ENCODE measurements at places on chromosomes 16 and 17. TPM values are rescaled to one million over a fixed set of nuclear protein-coding genes. Genes with fewer than 3 reads are reported as not detected.

GRCh38 chr17:3956327-3956957, 7.8 kb downstream of the ATP2A3 start:
- DNase-seq: no peak

BRIP1 gene
- total RNA-seq: 20.1 TPM

TSR3 gene
- total RNA-seq: 46.0 TPM

DNA sequence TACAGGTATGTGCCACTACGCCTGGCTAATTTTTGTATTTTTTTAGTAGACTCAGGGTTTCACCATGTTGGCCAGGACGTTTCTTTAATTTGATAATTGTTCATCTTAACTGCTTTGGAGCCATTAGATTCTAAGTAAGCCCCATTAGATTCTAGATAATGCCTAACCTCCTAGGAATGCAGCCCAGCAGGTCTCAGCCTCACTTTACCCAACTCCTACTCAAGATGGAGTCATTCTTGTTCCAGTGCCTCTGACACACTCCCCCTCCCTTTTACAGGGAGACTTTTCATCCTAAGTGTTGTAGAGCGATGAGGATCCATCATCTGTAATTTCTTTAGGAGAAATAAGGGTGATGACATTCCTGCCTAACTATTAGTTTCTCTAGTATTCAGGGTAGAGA, 23.7 kb upstream of the MILR1 start:
- DNase-seq: no peak

CDYL2 gene
- total RNA-seq: 60.2 TPM

SARM1 gene
- 17.2 TPM for total RNA-seq

DNA sequence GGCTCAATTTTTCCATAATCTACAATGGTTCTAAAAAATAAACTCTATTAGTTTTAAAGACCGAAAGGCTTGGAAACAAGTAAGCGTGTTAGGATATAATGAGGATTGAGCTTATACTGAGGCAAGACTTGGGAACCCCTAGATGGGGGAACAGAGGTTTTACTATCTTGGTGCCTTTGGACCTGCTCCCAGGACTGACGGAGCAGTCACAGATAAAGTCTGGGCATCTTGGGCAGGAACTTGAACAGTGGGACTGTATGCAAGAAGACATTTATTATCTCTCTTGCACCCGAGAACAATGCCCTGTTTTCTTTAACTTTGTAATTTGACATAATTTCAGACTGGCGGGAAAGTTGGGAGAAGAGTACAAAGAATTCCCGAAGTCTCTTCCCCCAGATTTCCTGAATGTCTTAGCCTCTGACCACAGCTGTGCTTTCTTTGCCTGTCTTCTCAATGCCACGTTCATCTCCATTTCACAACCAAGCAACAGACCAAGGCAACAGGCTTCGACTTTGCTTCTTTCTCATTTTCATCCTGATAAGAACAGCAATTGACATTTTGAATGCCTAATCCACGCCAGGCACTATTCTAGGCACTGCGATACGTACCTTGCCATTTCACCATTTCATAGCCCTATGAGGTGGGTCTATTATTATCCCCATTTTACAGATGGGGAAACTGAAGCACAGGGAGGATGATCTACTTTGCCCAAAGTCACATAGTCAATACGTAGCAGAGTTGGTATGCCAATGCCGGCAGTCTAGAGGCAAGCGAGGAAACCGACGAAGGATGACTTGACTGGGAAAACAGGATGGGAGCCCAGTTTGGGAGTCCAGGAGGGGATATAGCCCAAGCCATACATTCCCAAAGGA, 3.0 kb upstream of the IL4R start:
- no peak for DNase-seq

CCL11 gene
- not detected for total RNA-seq

DNA sequence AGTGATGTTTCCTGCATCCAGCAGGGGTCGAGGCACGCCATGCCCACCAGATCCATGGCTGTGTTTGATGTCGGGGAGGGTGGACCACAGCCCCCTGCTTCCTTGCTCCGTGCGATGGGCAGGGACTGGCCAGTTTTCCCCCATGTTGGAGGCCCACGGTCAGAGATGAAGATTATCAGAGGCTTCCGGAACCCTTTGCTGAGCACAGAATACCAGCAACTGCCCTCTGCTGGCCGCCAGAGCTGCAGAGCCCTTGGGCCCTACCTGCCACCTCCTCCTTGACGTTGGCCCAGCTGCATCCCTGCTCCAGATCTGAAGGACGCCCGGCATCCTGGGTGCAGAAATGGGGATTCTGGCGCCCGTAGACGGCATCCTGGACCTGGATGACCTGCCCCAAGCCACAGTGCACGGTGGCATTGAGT, 23.7 kb upstream of the BCO1 start:
- DNase-seq: no peak

GRCh38 chr16:89031715-89032659, 55.0 kb upstream of the CBFA2T3 start:
- peak; percentile 65 for DNase-seq

DNA sequence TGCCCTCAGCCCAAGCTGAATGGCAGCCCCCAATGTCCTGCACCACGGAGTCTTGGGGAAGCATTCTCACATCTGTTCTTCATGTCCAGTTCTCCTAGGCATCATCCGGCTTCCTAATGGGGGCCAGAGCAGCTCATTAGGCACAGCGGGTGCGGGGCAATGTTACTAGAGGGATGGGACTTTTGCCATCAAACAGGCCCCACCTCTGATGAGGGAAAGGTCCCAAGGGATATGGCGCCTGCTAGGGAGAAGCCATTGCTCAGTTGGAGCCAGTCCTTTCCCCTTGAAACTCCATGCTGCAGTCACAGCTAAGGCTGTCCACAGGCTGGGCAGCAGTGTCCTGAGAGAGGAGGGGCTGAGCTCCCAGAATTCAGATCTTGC, 1.7 kb upstream of the DPH1 start:
- DNase-seq: no peak
